ENCODE measurements at places on chromosomes 11 and 22.

GRCh38 chr11:113375402-113375801 is 12.2 kb upstream of the ANKK1 start:
- no peak for DNase-seq

- DNase-seq, result no peak
Observed at GRCh38 chr22:28910569-28911303, 27.4 kb downstream of the ZNRF3 start.

DNA sequence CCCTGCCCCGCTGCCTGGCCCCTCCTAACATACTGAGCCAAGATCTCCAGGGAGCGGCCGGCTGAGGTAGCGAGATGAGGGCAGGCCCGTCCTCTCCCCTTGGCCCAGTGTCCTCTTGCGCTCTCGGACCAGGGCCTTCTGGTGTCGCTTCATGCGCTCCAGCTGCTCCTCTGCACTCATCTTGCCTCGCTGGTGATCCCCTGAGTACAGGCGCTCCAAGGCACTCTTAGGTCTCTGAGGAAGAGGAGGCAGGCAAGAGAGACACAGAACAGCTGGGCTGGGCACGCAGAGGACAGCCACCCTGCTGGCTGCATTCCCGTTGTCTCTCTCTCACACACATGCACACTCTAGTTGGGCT is 50.6 kb downstream of the C11orf58 start:
- no peak for DNase-seq

DNA sequence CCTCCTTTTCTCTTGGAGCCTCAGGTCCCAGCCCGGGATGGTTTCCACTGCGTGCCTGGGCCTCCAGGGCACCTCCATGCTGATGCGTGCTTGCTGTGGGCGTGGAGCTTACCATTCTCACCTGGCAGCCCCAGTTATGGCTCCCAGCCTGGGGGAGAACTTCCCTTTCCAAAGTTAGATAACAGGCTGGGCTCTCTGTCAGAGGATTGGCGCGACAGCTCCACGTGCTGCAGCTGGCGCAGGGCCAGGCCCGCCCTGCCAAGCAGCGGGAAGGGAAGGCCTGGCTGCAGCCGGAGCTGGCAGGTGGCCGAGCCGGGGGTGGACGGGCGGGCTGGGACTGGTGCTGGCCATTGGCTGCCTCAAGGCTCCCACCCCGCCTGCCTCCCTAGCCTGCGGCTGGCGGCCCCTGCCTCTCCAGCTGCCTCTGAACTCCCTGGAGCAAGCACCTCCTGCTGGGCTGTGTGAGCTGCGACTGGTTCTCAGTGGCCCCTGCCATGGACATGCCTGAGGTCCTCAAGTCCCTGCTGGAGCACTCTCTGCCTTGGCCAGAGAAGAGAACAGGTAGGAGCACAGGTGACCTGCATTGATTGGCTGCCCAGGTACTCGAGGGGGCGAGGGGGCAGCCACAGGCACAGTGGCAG is 14.6 kb upstream of the TEF start:
- peak; percentile 4 for DNase-seq

GRCh38 chr11:130798280-130798679 is 118.0 kb downstream of the SNX19 start:
- DNase-seq, result no peak

DNA sequence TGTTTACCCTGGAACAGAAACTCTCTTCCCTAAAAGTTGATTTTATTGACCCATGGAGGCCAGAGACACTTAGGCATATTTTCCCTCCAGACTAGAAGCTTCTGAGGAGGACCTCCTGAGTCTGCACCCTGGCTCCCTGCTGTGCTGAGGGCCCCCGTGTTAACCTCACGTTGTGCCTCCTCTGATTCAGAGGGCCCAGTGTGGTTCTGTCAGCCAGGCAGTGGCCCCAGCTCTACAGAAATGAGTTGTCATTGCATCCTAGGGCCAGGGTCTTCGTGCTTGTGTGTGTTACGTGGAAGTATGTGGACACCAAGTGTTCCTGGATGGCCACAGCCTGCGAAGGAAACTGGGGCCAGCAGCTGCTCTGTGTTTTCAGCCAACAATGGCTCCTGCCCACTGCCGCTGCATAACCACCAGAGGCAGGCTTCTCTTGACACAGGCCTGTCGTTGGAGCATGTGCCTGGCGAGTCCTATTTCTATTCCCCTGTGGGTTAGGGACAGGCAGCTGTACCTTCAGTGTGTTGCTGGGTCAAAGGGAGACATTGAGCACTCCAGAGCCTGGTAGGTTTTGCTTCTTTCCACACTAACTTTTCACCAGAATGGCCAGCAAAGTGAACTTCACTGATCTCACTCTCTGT is 44.5 kb downstream of the MED15 start:
- peak; percentile 58 for DNase-seq

- no peak for DNase-seq
Observed at GRCh38 chr11:75563978-75564552, 2.0 kb downstream of the SERPINH1 start.

DNA sequence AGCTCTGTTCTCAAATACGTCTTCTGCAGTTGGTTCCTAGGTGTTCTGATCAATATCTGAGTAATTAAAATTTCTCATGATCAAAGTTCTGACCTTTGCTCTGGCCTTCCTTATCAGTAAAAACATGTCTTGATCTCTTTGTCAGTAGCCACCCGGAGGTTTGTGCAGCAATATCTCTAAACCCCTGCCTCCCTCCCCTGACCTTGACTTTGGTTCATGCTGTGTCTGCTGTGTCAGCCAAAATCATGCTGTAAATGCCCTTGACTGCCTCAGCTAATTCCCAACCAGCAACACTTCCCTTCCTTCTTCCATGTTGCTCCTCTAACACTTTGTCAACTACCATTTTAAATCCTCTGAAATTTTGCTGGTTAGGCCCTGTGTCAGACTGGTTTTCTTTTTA is 424.7 kb downstream of the FAM181B start:
- DNase-seq, result no peak

GRCh38 chr11:95794086-95794485 is 3.8 kb downstream of the CEP57 start:
- DNase-seq, result no peak

GRCh38 chr22:19571207-19571795 is 47.1 kb upstream of the CLDN5 start:
- DNase-seq, result no peak

DNA sequence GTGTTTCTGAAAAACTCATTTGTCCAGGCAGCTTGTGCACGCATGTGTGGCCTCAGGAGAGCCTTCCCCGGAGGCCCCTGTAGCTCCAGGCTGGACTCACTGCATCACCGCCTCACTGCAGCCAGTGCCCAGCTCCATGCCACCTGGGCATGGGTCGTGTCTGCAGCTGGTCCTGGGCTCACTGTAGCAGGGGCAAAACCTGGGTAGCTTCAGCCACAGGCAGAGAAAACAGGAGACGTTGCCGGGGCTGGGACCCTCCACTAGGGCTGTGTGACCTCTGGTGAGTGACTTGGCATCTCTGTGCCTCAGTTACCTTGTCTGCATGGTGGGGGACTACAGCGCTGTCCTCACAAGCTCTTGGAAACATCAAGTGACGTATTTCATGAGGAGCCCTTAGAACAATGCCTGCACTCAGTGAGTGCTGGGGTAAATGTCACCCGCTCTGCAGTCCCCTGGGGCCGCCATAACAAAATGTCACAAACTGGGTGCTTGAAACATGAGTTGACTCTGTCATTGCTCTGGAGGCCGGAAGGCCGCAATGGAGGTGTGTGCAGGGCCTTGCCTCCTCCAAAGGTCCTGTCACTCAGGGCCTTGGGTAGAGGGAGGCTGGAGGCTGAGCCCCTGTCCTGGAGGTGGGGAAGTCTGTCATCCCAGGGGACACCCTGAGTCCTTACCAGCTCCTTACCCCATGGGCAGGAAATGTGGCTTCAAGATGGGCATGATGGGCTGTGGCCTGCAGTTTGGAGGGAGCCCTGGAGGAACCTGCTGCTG is 488.7 kb downstream of the TBC1D22A start:
- no peak for DNase-seq

DNA sequence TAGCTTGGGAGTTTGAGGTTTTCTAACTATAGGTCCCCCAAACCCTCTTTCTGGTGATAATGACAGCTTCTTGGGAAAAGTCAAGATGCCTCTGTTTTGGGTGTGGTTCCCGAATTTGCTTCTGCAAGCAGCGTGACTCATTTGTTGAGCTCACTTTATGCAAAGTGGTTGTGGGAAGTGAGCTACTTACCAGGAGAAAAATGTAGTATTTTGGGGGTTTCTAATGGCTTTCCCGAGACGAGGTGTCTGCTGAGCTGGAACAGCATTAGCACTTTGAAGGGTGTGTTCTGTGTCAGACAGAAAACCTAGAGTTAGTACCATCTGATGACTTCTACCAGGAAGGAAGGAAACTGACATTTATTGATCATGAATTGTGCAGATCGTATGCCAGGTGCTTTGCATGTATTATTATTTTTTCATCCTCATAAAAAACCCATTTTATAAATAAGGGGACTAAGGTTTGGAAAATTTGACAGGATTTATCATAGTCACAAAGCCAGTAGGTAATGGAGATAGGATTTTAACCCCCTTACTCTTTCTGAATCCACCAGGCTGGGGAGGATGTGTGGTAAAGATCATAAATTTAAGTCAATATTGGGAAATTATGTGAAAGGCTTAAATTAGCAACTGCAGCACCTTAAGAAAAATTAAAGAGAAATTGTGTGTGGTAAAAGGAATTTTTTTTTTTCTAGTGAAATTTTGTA is 108.8 kb upstream of the CD44 start:
- no peak for DNase-seq

- DNase-seq, result no peak
Observed at GRCh38 chr11:95732930-95733602, 56.5 kb downstream of the FAM76B start.

DNA sequence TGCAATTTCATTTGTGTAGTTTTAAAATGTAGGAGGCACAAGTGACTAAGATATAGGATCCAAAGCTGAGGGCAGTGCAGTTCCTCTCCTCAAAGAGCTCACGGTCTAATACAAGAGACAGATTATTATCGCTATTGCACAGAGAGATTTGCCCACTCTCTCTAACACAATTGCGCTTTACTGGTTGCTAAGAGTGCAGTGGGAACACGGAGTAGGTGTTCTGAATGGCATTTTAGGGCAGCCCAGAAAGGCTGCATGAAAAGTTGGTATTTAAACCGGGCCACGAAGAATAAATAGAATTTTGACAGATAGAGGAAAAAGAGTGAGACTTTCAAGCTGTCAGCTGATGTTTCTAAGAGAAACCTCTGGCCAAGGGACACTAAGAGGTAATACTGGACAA is 79.5 kb downstream of the BLID start:
- no peak for DNase-seq

GRCh38 chr22:42462016-42462415 is 29.8 kb upstream of the NFAM1 start:
- no peak for DNase-seq

GRCh38 chr11:28169816-28170215 is 61.6 kb downstream of the METTL15 start:
- no peak for DNase-seq

DNA sequence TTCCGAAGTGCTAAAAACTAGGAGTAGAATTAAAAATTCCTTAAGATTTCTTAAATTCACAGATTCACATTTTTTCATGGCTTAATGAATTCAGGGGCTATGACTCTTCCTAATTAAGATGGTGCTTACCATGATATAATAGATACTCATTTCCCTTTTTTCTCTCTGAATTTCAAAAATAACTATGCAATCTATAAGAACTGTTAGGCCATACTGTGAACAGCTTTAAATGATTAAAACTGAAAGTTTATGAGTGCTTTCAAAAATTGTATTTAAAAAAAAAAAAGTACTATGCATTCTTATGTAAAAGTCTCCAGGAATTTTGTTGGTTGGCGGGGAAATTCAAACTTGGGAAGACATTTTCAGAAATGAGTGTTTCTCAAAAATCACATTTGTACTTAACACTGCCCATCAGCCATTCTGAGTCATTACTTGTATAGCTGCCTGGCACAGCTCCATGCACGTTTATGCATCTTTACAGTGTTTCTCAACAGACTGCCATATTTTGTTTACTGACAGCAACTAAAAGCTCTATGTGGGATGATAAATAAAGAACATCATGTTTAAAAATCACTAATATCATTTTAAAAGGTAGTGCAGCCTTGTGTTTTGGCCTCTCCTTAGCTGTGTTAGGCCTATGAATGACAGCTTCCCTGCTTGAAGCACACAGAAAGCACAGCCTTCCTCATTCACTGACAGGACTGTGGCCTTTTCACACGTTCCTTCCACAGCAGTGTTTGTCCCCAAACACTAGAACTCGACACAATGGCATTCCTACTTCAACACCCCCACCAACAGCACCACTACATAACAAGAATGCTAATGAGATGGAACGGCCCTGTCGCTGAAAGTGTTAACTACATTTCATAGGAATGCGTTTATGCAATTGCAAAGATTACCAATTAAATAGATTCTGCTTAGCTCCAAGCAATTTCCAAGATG is 131.4 kb downstream of the DCDC1 start:
- no peak for DNase-seq

GRCh38 chr11:111733016-111733415 is 33.2 kb downstream of the PPP2R1B start:
- no peak for DNase-seq

GRCh38 chr22:36238373-36239149 is 766 bp downstream of the APOL2 start:
- DNase-seq, result no peak

- DNase-seq, result no peak
Observed at GRCh38 chr11:85934596-85935169, 79.5 kb downstream of the CCDC83 start.

GRCh38 chr11:134819041-134819440 is 407.0 kb upstream of the B3GAT1 start:
- no peak for DNase-seq

DNA sequence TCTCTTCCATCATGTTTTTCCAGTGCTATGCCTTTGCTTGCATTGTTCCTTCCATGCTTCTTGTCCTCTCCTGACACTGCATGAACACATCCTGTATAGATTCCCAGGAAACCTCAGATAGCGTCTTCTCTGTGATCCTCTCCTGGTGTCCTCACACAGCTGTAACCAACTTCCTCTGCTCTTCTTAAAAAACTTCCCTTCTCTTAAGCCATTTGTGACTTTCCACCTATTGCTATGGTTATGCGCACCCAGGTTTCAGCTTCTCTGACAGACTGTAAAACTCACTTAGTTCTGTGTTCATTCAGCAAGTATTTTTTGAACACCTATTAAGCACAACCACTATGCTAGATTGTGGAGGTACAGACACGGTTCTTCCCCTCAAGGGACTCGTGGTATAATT is 5.1 kb upstream of the APLP2 start:
- no peak for DNase-seq

- no peak for DNase-seq
Observed at GRCh38 chr11:60905551-60906113, 753 bp downstream of the PRPF19 start.

GRCh38 chr11:7480113-7480512 is 5.2 kb upstream of the OLFML1 start:
- no peak for DNase-seq

GRCh38 chr11:23021287-23021863 is 161.1 kb upstream of the CCDC179 start:
- DNase-seq, result no peak

DNA sequence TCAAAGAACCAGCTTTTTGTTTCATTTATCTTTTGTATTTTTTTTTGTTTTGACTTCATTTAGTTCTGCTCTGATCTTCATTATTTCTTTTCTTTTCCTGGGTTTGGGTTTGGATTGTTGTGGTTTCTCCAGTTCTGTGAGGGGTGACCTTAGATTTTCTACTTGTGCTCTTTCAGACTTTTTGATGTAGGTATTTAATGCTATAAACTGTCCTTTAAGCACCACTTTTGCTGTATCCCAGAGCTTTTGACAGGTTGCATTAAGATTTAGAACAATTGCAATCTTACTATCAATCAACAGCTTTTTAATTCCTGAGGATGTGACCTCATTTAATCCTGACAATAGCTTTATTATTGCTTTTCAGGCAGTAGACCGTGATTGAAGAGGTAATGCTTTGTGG is 94.3 kb downstream of the ZNF280B start:
- DNase-seq, result no peak

GRCh38 chr11:120668537-120668936 is 157.0 kb downstream of the GRIK4 start:
- DNase-seq, result no peak

All from activated T-cell treated with anti-CD3 and anti-CD28 coated beads for 48 hours (primary cell).